ENCODE measurements at places on chromosomes 12 and 14.

- DNase-seq, result no peak
Observed at GRCh38 chr12:51362307-51362706, 15.8 kb upstream of the CELA1 start.

GRCh38 chr12:50542448-50542847, 37.7 kb downstream of the DIP2B start:
- DNase-seq, result no peak

GRCh38 chr14:104638190-104638589, 33.6 kb upstream of the TMEM179 start:
- DNase-seq, result no peak

DNA sequence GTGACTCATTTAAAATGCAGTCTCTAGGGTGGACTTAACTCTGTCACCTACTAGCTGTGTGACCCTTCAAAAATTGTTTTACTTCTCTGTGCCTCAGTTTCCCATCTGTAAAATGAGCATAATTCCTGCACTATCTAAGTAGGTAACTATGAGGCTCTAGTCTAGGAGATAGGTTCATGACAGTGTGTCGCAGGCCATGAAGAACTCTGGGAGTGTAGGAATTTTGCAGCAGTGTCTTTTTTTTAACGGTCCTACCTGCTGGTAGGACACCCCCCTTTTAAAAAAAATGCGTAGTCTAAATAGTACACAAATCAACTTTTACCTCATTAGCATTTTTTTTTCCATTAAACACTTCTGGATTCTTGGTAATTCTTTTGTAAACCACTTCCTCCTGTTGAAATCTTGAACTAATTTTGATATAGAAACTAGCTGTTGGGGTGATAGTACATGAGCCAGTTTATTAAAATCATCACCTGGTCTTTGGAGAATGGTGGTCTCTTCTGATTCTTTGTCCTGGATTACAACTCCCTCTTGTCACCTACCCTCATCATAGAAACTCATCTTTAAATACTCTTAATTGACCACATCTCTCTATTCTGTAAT, 86.0 kb upstream of the SLC38A2 start:
- no peak for DNase-seq

GRCh38 chr14:95364481-95365209, 44.9 kb upstream of the CLMN start:
- DNase-seq, result no peak

- DNase-seq, result no peak
Observed at GRCh38 chr14:74085828-74086227, 1.1 kb downstream of the LIN52 start.

DNA sequence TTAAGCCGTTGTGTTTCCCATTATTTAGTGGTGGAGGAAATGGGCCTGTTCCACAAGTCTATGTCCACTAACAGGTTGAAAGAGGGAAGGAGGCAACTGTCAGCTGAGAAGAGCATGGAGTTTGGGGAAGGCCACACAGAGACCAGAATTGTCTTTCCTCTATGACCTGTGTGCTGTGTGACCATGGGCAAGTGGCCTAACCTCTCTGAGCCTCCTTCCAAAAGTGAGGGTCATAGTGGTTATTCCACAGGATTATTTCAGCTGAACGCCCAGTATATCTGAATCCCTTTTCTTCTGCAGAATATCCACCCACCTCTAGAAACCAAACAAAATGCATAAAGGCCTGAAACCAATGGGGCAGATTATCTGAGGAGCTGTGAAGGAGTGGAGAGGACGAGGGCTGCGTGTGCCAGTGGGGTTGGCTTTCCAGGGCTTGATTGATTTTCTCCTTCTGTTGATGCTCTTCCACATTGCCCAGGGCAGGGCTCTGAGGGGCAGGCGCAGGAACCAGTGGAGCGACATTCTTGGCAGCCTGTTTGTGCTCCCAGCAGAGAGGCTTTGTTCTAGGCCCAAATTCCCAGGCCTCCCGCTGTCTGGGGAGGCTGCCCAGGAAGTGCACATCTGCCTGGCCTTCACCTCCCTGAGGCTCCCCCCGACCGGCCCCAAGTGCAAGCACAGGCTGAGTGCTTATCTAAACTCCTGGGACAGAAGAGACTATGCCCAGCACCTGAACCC, 452.7 kb downstream of the BCL11B start:
- DNase-seq, result no peak

DNA sequence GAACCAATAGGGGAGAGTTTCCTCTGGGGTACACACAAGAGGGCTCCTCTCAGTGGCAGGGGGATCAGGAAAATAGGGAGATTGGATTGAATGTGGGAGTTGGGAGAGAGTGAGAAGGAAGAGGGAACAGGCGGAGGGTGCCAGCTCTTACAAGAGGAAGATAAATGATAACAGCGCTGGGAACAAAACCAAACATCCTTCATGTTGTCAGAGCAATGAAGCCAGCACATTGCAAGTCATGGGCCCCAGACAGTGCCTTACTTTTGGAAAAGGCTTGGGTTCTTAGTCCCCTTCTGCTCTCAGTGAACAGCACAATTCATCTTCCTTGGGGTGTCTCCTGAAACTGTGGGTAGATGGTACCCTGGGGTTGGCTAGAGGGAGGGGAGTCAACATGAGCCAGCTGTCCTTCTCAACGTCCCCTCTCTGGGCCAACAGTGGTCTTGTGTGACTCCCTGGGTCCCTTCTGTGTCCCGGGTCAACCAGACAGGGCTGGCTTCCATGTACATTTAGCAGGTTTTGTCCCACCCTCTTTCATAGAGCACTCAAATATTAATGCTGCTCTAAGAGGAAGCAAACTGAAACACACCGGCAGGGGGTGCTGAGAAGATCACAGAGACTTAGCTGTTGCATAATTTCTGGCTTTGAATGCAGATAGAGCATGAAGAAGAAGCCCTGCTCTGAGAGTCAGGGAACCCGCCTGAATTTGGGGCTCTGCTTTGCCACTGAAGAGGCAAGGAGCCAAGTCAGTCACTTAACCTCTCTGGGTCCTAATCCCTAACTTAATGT, 138.5 kb downstream of the ESRRB start:
- no peak for DNase-seq

- no peak for DNase-seq
Observed at GRCh38 chr12:119153477-119154434, 25.0 kb upstream of the HSPB8 start.

DNA sequence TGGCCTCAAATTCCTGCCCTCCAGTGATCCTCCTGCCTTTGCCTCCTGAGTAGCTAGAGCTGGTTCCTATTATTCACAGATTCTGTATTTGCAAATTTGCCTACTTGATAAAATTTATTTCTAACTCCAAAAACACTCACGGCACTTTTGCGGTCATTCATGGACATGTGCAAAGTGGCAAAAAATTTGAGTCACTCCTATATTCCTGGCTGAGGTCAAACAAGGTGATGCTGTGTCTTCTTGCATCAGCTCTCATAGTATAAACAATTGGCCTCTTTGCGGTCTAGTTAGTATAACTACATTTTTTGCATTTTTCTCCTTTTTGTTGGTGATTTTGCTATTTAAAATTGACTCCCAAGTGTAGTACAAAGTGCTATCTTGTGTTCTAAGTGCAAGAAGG, 24.7 kb downstream of the ATF1 start:
- peak; percentile 91 for DNase-seq

- DNase-seq, result peak; percentile 39
Observed at GRCh38 chr12:85575120-85576096, 260.8 kb downstream of the RASSF9 start.

GRCh38 chr14:91545204-91545603, 35.1 kb upstream of the PPP4R3A start:
- DNase-seq, result no peak

DNA sequence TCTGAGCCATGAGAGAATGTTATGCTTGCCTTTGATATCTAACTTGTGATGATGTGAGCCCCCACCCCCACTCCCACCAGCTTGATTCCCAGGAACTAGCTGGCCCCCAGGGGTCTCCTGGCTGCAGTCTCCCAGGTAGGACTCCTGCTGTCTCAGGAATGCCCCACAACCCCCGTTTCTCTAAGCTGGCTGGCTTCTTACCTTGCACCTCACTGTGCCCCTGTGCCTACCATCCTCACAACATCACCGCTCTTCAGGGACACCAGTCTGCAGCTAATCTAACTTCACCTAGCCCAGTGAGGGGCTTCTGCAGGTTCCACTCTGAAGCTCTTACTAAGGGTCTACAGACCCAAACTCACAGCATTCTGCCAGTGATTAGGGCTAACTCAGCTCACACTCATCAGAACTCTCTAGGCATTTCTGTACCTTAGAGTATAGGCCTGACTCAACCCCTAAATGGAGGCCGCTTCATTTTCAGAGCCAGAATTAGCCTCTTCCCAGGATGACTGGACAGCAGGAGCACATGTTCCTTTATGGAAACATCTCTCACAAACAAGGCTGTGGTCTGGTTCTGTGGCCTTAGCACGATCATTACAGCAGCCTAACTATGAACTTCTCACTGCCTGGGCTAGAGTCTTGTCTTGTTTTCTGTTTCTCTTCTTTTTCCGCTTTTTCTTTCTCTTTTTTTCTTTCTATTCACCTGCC, 72.8 kb upstream of the IFNG-AS1 start:
- DNase-seq, result no peak

DNA sequence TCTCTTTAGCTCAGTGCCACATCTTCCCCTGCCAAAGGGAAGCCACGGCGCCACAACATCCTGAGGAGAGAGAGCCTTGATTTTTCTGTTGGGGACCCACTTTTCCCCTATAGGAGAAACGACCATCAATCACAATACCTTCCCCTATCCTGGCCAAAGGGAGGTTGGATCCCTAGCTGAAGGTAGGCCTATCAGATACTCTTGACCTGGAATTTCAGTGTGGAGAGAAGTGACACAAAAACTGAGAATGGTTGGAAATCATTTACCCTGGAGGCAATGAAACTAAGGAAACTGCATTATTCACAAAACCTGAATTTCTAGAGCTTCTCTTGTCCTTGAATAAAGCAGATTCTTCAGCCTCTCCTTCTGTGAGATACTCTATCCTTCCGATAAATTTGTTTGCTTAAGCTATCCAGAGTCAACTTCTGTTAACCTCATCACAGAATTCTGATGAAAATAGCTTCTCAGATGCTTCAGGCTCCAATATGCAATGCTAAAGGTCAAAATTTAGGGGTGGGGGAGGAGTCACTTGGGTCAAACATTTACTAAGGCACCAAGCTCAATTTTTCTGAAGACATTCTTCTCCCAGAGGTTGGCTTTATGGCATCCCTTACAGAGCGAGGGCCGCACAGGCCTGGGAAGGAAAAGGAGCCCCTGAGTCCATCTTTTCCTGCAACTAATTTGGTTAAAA, 27.0 kb upstream of the DUSP6 start:
- no peak for DNase-seq

GRCh38 chr12:45626965-45627364, 102.5 kb upstream of the ARID2 start:
- no peak for DNase-seq

- no peak for DNase-seq
Observed at GRCh38 chr12:123388177-123388950, 4.4 kb downstream of the KMT5A start.
